H1 (cell line): ENCODE measurements at places on chromosomes 6 and 20.
A peak's percentile ranks its signal among the peaks of the same experiment; 100 is the strongest.

DNA sequence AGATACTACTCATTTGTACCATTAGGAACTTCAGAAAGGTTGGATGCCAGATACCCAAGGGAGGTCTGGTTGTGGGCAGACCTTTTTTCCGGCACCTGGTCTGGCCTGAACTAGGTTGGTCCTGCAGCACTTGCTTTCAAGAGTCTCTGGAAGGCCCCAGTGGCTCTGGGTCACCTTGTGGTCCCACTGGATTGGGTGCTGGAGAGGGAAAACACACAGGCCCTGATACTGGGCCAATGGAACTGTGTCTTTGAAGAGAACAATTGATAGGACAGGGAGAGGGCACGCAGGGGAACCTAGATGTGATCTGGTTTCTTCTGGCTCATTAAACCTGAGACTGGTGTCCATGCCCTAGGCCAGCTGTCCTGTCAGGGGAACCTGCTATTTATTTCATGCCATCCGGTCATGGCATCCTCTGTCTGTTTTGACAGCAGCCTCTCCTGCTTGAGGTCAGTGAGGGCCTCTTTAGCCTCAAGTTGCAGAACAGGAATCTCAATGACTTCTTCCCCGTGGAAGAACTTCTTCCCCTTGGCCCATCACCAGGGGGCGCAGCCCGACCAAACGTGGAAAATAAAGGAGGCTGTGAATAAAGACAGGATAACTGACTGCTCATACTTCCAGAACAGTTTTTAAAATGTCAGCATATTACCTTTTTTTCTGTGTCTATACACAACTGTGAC is 25.0 kb downstream of the TAF8 start:
- no peak overlapping the region for H3K4me3 ChIP-seq
- H3K4me1 ChIP-seq = no peaks in the 10 kb centered on the region
- H3K36me3 ChIP-seq = peaks cover 29% of the 10 kb centered on the region
- H3K27ac ChIP-seq = no peak overlapping the region

DNA sequence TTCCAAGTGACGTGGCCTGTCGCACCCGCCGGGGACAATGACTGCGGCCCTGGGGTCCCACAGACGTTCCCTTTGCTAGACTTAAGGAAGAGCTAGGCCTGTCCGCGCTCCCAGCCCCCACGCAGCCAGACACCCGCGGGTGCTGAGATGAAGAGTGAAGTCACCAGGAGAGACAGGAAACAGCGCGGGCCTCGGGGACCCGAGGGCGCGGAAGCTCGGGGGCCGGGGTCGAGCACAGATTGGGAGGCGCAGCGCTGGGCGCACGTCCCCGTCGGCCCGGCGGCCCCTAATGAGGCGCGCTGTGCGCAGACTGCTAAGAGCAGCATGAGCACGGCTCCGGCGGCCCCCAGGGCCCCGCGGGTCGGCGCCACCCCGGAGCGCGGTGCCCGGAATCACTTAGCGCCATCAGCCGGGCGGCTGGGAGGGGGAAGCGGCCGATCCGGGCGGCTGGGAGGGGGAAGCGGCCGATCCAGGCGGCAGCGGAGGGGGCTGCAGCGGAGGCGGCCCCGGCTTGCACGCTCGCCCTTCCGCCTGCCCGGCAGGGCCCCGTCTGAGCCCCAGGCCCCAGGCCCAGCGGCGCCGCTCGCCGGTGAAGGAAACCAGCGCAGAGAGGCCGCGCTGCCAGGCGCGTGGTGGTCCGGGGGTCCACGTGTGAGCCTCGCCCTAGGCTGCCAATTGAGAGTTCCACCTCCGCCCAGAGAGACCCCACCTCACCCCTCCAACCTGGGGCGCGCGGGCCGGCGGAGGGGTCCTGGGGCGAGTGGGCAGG is 8.3 kb upstream of the AVP start:
- no peak overlapping the region for H3K27ac ChIP-seq
- H3K27me3 ChIP-seq = peaks cover 6% of the 10 kb centered on the region
- DNase-seq = peak; percentile 71

DNA sequence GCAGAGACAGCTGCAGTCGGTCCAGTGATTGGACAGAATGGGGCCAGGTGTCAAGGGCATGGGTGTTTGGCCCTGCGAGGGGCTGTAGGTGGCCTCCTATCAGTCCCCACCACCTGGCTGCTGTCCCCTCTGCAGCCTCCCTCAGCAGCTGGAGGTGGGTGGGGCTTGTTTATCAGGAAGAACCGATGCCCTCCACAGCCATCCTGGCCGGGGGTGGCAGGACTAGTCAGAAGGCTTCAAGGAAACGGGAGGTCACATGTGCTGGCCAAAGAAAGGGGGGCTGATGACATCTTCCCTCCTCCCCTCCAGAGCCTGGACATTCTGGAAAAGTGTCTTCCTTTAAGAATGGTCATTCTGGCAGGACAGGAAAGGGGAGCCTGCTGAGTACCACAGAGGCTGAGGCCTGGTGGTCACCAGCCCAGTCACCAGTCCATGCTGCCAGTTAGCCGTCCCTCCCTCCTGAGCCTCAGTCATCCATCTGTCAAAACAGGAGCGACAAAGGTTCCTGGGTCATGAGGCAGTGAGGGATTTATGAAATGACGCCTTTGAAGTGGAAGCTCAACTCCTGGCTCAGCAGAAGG is 4.1 kb downstream of the FAM210B start:
- H3K27ac ChIP-seq = no peak overlapping the region
- H3K4me1 ChIP-seq = peaks cover 9% of the 10 kb centered on the region
- H3K27me3 ChIP-seq = no peaks in the 10 kb centered on the region
- H3K36me3 ChIP-seq = no peaks in the 10 kb centered on the region
- no peak overlapping the region for H3K4me3 ChIP-seq

GRCh38 chr6:17950095-17950494 is 37.3 kb downstream of the KIF13A start:
- no peak overlapping the region for H3K27ac ChIP-seq
- H3K4me3 ChIP-seq = no peak overlapping the region
- no peaks in the 10 kb centered on the region for H3K27me3 ChIP-seq
- no peaks in the 10 kb centered on the region for H3K4me1 ChIP-seq
- no peak for DNase-seq
- H3K36me3 ChIP-seq = no peaks in the 10 kb centered on the region

DNA sequence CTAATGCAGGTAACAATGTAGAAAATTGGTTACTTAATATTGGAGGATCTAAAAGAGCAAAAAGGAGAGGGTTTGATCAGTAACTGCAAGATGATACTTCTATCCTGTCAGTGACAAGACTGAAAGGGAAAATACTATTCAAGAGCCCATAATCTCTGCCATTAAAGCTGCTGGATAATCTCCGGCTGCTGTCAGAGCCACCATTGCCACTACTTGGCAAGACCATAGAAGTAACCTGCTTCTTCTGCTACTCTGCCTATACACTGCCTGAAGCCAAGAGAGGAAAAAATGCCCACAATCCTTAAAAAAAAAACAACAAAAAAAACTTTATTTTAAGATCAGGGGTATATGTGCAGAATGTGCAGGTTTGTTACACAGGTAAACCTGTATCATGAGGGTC is 386.5 kb upstream of the ID4 start:
- no peak for DNase-seq
- no peak overlapping the region for H3K4me3 ChIP-seq

DNA sequence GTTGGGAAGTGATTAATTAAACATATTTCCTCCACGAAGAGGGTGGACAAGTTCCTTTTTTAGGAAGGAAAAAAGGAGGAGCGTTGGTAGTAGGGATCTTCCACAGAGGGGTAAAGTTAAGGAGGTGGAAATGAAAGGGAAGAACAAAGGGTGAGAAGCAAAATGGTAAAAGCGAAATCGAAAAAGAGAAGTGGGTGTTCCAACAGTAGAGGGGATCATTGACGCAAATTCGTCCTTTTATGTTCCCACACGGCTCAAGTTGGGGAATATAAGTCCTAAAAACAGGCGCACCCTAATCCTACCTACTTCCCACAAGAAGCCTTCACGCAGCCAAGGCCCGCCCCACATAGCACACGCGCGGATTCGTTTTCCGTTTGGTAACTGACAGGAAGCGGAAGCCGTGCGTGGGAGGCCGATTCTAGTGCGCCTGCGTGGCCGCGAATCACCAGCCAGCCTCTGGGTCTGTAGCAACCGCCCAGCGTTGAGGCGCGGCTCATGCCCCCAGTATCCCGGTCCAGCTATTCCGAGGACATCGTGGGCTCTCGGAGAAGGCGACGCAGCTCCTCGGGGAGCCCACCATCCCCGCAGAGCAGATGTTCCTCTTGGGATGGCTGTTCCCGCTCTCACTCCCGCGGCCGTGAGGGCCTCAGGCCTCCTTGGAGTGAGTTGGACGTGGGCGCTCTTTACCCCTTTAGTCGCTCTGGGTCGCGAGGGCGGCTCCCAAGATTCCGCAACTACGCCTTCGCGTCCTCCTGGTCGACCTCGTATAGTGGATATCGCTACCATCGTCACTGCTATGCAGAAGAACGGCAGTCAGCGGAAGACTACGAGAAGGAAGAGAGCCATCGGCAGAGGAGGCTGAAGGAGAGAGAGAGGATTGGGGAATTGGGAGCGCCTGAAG is at the start of gene NKAPL:
NKAPL (plus strand) TSS at position 421 of the 901 bp plus-strand sequence; CDS start at position 496, 75 bp downstream.
- H3K27ac ChIP-seq = no peak within 1 kb of the TSS
- H3K27me3 ChIP-seq = 0 out of 2 replicates have a peak, but pooled peaks cover 3% of the 10 kb centered on the region
- DNase-seq = peak; percentile 43
- no peaks in the 10 kb centered on the region for H3K36me3 ChIP-seq

GRCh38 chr6:145904868-145905267 is 59.3 kb downstream of the SHPRH start:
- H3K4me3 ChIP-seq = no peak overlapping the region
- H3K27ac ChIP-seq = no peak overlapping the region
- no peaks in the 10 kb centered on the region for H3K4me1 ChIP-seq
- DNase-seq = no peak
- H3K36me3 ChIP-seq = peaks cover 31% of the 10 kb centered on the region
- H3K27me3 ChIP-seq = no peaks in the 10 kb centered on the region

GRCh38 chr6:79038061-79038460 is 40.0 kb downstream of the PHIP start:
- H3K4me3 ChIP-seq = no peak overlapping the region
- DNase-seq = no peak
- no peaks in the 10 kb centered on the region for H3K36me3 ChIP-seq
- no peak overlapping the region for H3K27ac ChIP-seq

- no peaks in the 10 kb centered on the region for H3K4me1 ChIP-seq
- no peaks in the 10 kb centered on the region for H3K36me3 ChIP-seq
- H3K27me3 ChIP-seq = no peaks in the 10 kb centered on the region
- H3K4me3 ChIP-seq = no peak overlapping the region
- no peak overlapping the region for H3K27ac ChIP-seq
- no peak for DNase-seq
Measured at GRCh38 chr6:161477876-161478425, 204.1 kb upstream of the AGPAT4 start.

DNA sequence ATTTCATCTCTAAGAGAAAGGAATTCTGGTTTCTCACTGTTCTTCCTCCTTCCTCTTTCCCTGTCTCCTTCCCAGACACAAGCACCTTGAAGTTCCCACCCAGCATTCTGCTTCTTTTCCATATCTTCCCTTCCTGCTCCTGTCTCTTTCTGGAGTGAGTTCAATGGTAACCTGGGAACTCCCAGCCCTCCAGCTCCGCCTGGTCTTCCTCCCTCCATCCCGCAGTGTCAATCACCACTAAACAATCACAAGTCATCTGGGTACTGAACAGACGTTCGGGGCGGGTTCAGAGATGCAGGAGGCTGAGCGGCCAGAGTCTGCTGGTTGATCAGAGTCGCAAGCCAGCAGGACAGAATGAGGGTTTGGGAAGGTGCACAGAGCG is 7.7 kb downstream of the TTBK1 start:
- peaks cover 7% of the 10 kb centered on the region for H3K4me1 ChIP-seq
- no peak overlapping the region for H3K4me3 ChIP-seq
- no peak overlapping the region for H3K27ac ChIP-seq
- no peak for DNase-seq
- H3K27me3 ChIP-seq = peaks cover 2% of the 10 kb centered on the region; the same call in 1 of the 2 replicates
- no peaks in the 10 kb centered on the region for H3K36me3 ChIP-seq

DNA sequence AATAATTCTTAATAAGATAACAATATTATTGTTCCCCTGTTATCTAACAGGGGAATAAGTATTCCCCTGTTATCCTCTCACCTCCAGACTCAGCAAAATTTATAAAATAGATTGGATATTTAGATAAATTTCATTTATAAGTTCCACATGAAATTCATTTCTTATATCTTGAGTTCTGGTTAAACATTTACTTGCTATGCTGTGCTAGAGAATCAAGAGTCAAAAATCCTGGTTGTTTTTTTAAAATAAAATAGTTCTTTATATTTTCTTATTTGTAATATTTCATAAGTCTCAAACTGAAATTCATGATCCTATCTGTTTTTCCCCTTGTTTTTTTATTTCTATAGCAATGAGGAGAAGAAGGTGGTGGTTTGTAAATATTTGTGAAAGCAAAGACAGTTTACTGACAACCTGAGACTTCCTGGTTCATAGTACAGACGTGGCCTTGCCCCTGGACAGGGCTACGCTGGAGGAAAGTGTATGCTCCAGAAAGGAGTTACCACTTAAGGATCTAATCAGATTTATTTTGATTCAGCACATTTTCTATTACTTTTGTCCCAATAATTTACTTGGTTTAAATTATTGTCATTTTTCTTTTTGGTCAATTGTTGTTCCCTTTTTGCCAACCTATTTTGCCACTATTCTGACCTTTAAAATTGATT is 37.8 kb upstream of the MARCKS start:
- no peaks in the 10 kb centered on the region for H3K4me1 ChIP-seq
- DNase-seq = no peak

- H3K36me3 ChIP-seq = no peaks in the 10 kb centered on the region
- H3K27ac ChIP-seq = no peak overlapping the region
- H3K27me3 ChIP-seq = no peaks in the 10 kb centered on the region
- H3K4me3 ChIP-seq = no peak overlapping the region
- no peak for DNase-seq
Measured at GRCh38 chr6:123117145-123117908, 121.3 kb downstream of the CLVS2 start.

DNA sequence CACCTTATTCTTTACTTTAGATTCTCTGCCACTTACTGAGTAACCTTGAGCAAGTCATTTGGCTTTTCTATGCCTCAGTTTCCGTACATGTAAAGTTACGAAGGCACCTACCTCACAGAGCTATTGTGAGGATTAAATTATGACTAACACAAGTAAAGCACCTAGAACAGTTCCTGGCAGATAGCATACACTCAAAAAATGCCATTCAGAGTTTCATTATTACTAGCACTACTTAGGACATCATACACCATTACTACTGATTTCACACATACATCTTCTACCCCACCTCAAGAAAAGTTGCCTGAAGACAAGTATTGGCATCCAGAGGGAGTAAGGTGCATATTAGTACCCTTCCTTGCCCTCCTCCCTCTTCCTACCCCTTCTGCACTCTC is 107.8 kb downstream of the OGFRL1 start:
- H3K27me3 ChIP-seq = no peaks in the 10 kb centered on the region
- DNase-seq = no peak
- no peak overlapping the region for H3K4me3 ChIP-seq
- H3K4me1 ChIP-seq = no peaks in the 10 kb centered on the region
- no peaks in the 10 kb centered on the region for H3K36me3 ChIP-seq

- no peaks in the 10 kb centered on the region for H3K36me3 ChIP-seq
- H3K27me3 ChIP-seq = no peaks in the 10 kb centered on the region
- H3K27ac ChIP-seq = no peak overlapping the region
- H3K4me1 ChIP-seq = no peaks in the 10 kb centered on the region
- no peak overlapping the region for H3K4me3 ChIP-seq
Measured at GRCh38 chr6:157513004-157513603, 132.1 kb downstream of the ZDHHC14 start.

- H3K4me3 ChIP-seq = no peak overlapping the region
- H3K27ac ChIP-seq = no peak overlapping the region
- DNase-seq = no peak
- H3K4me1 ChIP-seq = no peaks in the 10 kb centered on the region
- H3K36me3 ChIP-seq = no peaks in the 10 kb centered on the region
Measured at GRCh38 chr20:16760431-16761304, 12.5 kb downstream of the OTOR start.
